GM12891 (cell line): ENCODE measurements at places on chromosomes 2 and 18.

DNA sequence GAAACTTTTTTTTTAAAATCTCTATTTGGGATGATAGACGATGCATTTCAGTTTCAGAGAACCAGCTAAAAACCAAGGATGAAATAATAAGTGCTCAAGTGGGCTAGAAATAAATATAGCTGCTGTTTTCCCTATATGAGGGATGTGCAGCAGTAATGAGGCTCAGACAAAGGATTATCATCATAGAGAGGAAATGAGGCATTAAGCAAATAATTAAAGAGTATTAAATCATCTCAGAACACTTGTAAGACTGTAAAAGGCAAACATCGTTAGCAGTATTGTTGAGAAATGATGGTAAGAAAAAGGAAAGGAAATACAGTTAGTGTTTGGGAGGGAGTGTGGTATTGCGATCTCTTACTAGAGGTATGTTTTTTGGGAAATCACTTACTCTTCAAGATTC is 233.5 kb downstream of the TGIF1 start:
- DNase-seq = no peak

DNA sequence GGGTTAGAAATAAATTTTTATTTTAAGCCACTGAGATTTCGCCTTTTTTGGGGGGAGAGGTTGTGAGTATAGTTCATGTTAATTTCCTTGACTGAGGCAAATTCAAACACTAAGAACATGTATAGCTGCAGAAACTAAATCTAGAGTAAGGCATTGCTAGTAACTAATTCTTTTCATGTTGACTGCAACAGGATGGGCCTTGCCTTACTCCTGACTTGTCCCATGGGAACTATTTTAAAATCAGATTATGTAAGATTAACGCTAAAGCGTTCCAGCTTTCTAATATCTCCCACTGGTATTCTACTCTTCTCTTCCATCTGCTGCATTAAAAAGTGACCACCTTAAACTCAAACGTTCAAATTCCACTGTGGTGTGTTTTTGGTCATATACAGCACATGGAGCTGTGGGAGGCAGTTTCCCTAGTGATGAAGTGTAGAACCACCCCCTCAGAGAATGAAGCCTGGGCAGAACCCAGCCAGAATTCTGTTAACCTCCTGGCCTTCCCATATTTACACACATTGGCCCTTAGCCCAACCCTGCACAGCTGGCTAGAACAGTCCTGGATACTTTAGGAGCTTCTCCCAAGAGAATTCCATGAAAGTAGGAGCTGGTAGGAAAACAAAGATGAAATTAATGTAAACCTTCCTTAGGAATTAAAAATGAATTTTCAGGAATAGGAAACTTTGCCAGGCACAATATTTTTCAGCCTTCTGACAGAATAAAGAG is 687.8 kb downstream of the SLC4A3 start:
- no peak for DNase-seq

DNA sequence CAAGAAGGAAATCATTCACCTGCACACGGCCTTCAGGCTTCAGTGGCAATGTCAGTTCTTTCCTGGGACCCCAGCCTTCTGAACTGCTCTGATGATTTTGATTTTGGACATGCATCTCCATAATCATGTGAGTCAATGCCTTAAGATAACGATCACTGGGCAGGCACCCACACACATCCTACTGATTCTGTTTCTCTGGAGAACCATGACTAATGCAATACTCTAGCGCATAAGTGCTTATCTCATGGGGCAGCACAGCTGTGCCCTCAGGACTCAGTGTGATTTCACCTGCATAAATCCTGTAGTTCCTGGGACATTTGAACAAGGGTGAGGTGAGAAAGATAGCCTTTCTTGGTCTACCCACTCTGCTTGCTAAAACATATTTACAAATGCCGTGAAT is 144.6 kb downstream of the AKAIN1 start:
- DNase-seq = no peak

- no peak for DNase-seq
Measured at GRCh38 chr2:37992601-37993000, 67.5 kb downstream of the RMDN2 start.

GRCh38 chr2:108870069-108870644 is 83.6 kb downstream of the CCDC138 start:
- DNase-seq = no peak

- DNase-seq = no peak
Measured at GRCh38 chr2:233210843-233211547, 40.5 kb upstream of the ATG16L1 start.

GRCh38 chr2:195782156-195782555 is 125.1 kb downstream of the SLC39A10 start:
- DNase-seq = no peak

- no peak for DNase-seq
Measured at GRCh38 chr2:46548103-46548486, 68.7 kb downstream of the TMEM247 start.

DNA sequence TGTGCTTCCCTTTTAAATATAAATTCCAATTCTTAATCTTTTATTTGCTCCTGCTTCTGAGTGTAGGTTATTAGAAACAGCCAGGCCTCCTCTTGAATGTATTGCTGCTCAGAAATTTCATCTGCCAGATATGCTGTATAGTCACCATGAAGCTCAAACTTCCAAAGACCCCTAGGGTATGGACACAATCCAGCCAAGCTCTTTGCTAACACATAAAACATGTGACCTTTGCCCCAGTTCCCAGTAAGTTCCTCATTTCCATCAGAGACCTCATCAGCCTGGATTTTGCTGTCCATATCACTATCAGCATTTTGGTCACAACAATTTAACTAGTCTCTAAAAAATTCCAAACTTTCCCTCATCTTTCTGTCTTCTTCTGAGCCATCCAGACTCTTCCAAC is 75.2 kb downstream of the MAP2 start:
- DNase-seq = no peak

DNA sequence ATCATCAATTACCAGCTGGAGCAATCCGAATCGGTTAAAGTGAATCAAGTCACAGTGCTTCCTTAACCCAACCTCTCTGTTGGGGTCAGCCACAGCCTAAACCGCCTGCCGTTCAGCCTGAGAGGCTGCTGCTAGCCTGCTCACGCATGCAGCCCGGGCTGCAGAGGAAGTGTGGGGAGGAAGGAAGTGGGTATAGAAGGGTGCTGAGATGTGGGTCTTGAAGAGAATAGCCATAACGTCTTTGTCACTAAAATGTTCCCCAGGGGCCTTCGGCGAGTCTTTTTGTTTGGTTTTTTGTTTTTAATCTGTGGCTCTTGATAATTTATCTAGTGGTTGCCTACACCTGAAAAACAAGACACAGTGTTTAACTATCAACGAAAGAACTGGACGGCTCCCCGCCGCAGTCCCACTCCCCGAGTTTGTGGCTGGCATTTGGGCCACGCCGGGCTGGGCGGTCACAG is 496 bp upstream of the ITGA4 start:
- no peak for DNase-seq

DNA sequence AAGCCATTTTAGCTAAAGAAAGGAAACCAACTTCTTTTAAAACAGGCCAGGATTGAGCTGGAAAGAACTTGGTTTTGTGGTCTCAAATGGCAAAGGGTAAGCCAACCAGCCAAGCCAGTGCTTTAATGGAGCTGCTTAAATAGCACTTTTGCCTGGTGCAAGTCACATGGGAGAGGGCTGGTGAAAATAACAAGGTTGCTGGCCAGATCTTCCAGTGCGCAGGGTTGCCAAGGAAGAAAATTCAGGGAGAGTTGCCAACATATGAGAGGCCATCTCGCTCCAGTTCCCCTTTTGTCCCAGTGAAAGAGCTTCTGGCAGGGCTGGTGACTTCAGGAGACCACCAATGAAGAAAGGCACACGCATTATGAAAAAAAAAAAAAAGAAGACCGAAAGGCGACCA is 57.3 kb downstream of the IRS1 start:
- DNase-seq = no peak

GRCh38 chr2:16015210-16015902 is 75.0 kb downstream of the MYCN start:
- DNase-seq = no peak

- DNase-seq = no peak
Measured at GRCh38 chr2:217430916-217431576, 571.2 kb upstream of the TNP1 start.

- DNase-seq = peak; percentile 18
Measured at GRCh38 chr2:191650896-191651773, 26.8 kb upstream of the NABP1 start.

DNA sequence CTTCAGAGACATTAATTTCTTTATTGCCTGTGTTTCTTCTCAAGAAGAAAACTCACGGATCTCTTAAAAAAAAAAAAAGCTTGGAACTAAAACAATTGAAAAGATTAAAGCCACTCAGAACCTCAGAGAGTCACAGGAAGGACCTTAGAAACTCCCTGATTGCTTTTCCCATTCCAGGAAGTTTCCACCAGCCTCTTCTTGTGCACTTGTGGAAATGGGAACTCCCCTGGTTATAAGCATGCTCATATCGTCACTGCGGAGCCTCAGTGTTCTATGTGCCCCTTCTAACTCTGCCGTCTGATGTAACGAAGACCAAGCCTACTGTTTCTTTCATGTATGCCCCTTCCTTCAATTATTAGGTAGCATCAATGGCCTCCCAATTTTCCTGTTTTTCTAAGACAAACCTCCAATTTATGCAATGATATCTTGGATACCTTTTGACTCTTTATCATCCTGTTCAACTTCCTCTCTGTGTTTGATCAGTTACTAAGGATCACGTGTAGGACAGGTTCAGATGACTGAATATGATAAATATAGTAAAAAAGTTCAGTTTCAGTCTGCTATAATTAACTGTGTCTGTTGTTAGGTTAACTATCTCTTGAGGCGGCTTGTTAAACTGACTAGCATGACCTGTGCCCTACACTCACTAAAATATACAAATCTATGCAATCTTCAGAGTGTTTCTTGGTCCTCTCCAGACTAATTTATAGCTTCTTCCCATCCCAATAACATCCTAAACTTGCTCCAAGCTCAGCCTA is 593.7 kb upstream of the CHAC2 start:
- DNase-seq = no peak

DNA sequence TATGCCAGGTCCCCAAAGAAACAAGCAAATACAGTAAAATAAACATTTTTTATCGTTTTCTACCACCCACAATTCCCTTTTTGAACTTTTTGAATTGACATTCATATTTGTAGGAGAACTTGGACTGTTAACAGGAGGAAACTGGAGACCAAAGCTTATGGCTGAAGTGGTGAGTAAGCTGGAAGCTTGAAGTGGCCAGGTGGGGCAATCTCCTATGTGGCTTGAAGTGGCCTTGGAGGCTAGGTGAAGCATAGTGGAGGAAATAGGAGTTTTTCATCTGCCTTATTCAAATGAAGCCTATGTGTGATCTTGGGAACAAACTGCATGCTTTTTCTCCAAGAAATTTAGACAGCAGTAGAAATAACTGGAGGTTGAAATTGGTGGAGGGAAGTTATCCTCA is 962.9 kb upstream of the FANCL start:
- no peak for DNase-seq

DNA sequence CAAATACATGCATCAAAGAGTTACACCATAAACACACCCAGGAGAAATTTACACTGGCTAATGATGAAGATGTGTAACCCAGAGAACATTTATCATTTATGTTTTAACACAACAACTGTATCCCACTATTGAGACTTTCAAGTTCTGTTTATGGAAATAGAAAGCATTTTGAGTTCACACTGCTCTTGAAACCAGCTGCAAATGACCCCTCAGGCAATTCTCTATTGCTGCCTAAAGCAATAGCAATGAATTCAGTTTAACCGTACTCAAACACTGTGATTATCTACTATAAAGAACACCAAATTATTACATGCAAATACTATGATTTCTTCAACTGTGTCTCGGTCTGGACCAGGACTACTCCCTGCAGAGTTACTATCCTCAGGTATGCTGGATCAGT is 452.7 kb upstream of the NRXN1 start:
- DNase-seq = no peak

DNA sequence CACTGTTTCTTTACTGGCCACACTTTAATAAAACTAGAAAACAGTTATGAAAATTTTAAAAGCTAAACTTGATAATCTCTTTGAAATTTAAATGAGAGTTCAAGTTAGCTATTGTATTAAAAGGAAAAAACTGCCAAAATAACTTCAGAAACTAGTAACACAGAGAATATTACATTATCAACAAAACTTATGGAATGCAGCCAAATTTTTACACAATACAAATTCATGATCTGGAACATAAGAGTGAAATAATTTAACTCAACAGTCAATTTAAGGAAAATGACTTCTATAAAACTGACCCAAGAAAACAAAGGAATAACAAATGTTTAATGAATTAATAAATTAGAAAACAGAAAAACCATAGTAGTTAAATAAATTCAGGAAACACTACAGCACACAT is 65.0 kb downstream of the TCF4 start:
- no peak for DNase-seq

GRCh38 chr2:239269916-239270315 is 130.9 kb downstream of the HDAC4 start:
- DNase-seq = no peak

- no peak for DNase-seq
Measured at GRCh38 chr2:61493523-61493942, 22.6 kb upstream of the USP34 start.

DNA sequence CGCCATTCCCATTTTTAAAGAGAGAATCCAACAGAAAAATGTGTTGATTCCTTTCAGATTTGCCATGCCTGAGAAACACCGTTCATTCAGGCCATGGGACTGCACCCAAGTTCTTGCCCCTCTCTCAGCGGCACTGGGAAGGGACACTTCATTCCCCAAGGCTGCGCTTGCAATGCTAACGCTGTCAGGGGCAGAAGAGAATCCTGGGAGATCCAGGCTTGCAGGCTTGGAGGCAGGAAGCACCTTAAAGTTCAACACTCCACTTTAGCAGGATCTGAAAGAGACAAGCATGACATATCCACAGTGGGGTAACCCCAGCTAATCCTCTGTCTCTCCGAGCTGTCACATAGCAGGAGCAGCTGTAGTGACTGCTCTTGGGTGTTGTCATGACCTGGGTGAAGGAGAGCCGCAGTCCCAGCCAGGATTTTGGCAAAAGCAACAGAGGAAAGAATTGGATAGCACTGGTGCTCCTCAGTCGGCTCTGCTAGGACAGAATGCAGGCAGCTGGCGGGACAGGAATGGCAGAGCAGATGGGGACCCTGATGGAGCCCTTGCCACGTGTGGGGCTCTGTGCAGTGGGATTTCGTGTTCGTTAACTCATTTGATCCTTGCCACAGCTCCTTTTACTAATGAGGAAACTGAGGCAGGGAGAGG is 22.0 kb upstream of the ODC1 start:
- no peak for DNase-seq

DNA sequence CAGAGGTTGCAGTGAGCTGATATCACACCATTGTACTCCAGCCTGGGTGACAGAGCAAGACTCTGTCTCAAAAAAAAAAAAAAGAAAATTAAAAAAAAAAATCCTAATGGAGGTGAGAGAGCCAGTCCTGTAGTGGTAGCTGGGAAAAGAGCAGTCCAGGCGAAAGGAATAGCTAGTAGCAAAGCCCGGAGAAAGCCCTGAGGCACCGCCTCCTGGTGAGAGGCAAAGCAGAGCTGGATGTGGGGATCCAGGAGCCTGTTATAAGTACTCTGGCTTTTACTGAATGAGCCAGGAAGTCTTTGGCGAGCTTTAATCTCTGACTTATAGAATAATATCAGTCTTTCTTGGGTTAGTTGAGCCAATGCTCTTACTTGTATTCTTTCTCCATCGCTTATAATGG is 6.6 kb upstream of the KLHL23 start:
- DNase-seq = no peak

- no peak for DNase-seq
Measured at GRCh38 chr2:28628987-28629386, 122.6 kb upstream of the PPP1CB start.
